Psoas muscle (tissue), 8 donors: ENCODE measurements at places on chromosomes 3 and 15. TPM values are rescaled to one million over a fixed set of nuclear protein-coding genes. Genes with fewer than 3 reads are reported as not detected.

TNIK gene
- 32.4 TPM for total RNA-seq

WDR72 gene
- not detected for total RNA-seq

RHCG gene
- 0.32 TPM for total RNA-seq

CLSTN2 gene
- 1.5 TPM for total RNA-seq

IMPG2 gene
- 0.64 TPM for total RNA-seq

C3orf22 gene
- not detected for total RNA-seq

ADPRH gene
- total RNA-seq: 14.7 TPM

HTR3E gene
- not detected for total RNA-seq

CDHR4 gene
- not detected for total RNA-seq

ASB14 gene
- 10.2 TPM for total RNA-seq

AP3B2 gene
- 2.0 TPM for total RNA-seq

ETV5 gene
- 46.7 TPM for total RNA-seq

ADAMTS17 gene
- total RNA-seq: 93.0 TPM

SPINK8 gene
- not detected for total RNA-seq

COL6A5 gene
- total RNA-seq: not detected

TMED3 gene
- total RNA-seq: 3.2 TPM
